ENCODE measurements at places on chromosomes 7 and 10.

GRCh38 chr7:25615593-25615992 lies 387.3 kb upstream of the NPVF start:
- DNase-seq: no peak

- DNase-seq: no peak
Observed at GRCh38 chr7:138500892-138501291, 40.8 kb downstream of the TRIM24 start.

DNA sequence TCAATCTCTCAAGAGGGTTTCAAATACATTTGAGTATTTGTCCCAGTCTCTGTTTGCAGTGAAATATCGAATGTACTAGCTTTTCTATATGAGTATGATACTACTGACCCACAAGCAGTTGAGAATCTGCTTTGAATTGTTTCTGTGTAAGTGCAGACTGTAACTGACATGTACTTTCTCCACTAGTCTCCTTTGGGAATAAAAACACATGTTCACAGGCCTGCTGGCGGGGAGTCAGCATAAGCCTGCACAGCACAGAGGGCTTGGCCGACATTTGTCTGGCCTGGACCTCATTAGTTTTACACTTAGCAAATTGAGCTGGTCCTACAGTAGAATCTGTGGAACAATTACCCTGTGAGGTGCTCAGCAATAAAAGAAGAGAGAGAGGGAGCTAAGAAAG lies 72.6 kb downstream of the ITGB8 start:
- DNase-seq: no peak

DNA sequence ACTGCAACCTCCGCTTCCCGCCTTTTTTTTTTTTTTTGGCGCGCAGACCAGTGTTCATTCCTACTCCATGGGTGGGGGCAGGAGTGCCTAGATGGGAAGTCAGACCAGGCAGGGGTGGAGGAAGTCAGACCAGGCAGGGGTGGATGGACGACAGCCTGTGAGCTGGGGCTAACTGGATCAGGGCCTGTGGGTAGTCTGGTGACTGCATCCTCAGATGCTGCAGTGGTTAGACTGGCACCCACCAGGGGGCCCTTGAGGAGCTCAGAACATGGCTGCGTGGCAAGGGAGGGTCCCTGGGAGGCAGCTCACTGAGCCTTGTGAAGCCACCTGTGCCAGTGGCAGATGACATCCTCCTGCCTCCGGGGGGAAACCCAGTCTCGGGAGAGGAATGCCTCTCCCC lies 35.1 kb downstream of the RCC1L start:
- no peak for DNase-seq

GRCh38 chr7:97022491-97023306 lies 1.9 kb downstream of the DLX5 start:
- DNase-seq: peak; percentile 73

DNA sequence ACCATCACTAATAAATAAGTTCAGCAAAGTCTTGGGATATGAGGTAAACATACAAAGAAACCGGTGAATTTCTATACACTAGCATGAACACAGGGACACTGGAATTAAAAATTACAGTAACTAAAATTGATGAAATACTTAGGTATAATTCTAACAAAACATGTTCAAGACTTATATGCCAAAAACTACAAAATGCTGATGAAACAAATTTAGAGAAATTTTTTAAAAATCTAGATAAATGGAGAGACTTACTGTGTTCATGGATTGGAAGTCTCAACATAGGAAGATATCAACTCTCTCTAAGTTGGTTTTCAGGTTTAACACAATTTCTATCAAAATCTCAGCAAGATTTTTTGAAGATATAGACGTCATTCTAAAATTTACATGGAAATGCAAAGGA lies 128.8 kb upstream of the RET start:
- no peak for DNase-seq

DNA sequence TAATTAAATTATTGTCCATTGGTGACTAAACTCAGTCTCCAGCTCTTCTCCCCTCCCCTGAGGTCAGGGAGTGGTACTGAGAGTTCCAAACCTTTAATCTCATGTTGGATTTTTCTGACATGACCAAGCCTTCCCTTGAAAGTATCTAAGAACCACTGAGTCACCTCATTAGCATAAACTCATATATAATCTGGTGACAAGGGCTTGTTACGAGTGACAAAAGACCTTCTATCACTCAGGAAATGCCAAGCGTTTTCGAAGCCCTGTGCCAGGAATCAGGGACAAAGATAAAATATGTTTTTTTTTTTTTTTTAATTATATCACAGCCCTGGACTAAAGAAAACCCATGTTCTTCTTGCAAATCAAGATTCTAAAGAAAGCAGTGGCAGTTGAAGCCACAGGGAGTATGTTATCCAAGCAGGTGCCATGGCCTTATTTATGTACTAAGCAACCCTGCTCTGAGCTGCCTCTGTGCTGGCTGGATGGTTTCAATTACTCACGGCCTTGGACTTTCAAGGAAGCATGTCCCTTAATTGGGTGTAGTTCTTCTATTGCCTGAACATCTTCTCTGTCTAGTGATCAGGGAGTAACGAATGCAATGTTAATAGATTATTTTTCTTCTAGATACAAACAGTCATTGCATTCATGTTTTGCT lies 169.0 kb upstream of the PRKCQ start:
- no peak for DNase-seq

DNA sequence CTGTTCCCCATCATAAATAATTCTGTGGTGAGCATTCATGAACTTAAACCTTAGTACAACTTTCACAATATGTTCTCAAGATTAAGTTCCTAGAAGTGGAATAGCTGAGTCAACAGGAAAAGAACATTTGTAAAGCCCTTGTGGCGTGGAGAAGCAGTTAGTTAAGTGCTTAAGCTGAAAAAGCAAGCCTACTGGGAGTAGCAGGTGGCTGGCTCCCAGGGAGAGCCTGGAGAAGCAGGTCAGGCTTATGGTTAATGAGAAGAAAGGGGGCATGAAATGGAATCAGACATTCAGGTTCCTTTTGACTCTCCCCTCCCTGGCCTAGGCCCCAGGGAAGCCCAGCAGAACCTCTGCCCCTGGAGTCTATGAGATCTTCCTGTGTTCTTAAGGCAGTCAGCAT lies 35.3 kb downstream of the VSTM4 start:
- no peak for DNase-seq

DNA sequence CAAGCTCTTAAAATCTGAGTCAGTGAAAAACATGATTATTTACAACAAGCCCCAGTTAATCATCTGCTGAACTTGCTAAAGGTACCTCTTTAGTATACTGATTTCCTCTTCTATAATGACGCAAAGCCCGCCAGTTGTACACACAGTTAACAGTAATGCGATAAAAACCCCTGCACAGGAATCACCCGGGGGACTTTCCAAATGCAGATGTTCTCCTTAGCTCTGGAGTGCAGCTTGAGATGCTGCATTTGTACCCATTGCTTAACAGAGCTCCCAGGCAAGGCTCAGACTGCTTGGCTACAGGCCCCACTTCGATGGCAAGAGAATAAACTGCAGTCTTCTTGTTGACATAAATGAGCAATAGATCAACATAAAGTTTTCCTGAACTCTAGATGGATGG lies 279.6 kb upstream of the HGF start:
- no peak for DNase-seq

GRCh38 chr7:112791465-112792168 lies 1.4 kb upstream of the TMEM168 start:
- no peak for DNase-seq

Measured in Jurkat, Clone E6-1 (cell line).